ENCODE measurements at places on chromosomes 2 and 18. TPM values are rescaled to one million over a fixed set of nuclear protein-coding genes. Genes with fewer than 3 reads are reported as not detected.

The MAPK4 gene
- total RNA-seq: not detected

The COLEC12 gene
- total RNA-seq: 56.9 TPM

The STK39 gene
- 20.9 TPM for total RNA-seq

The MPP4 gene
- 2.1 TPM for total RNA-seq

The AQP12A gene
- not detected for total RNA-seq

The ESPNL gene
- 9.8 TPM for total RNA-seq

The NT5C1B gene
- total RNA-seq: not detected

The UGT1A10 gene
- not detected for total RNA-seq

The CD8B gene
- total RNA-seq: not detected

The RAMP1 gene
- 4.4 TPM for total RNA-seq

The IL36G gene
- total RNA-seq: not detected

The NPAS2 gene
- total RNA-seq: 8.7 TPM
